NCI-H1417 treated with DMSO at 0.1 percent for 48 hours (cell line): ENCODE measurements at places on chromosomes 12 and 14.
A peak's percentile ranks its signal among the peaks of the same experiment; 100 is the strongest.

- no peak for DNase-seq
Observed at GRCh38 chr12:94338006-94338794, 121.5 kb downstream of the CEP83 start.

DNA sequence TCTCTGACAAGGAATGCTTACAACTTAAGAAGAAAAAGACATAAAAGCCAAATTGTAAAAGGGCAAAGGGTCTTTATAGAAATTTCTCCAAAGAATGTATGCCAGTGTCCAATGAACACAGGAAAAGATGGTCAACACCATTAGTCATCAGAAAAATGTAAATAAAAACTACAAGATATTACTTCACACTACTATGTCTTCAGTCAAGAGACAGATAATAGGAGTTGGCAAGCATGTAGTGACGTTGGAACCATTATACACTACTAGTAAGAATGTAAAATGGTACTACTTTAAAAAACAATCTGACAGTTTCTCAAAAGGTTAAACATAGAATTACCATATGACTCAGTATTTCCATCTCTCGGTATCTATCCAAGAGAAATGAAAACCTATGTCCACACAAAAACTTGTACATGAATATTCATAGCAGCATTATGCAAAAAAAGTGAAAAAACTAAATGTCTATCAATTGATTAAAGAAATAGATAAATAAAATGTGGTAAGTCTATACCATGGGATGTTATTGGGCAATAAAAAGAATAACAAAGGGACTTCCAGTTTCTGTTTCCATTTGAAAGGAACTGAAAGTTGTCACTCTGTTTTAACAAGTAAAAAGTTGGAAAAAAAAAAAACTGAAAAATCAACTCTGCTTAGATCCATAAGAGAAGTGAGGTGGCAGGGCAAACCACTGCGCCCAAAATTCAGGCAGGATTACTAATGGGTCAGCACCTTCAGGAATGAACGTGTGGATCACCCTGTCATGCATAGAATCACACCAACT is 69.8 kb downstream of the ALG10B start:
- DNase-seq = no peak

DNA sequence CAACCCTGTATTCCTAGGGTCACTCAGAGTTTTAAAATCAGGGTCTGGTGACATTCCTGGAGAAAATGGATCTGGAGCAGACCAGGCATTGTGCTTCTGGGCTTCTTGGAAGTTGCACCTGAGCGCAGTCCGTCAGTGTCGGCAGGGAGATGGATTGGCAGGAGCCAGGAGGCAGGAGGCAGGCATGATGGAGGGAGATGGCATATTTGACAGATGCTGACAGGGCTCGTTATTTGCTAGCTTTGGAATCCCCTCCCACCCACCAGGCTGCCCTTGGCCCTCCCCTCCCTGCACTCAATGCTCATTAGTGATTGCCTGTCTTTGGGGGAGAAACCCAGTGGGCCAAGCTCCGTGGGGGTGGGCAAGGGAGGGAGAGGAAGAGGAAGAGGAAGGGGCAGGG is 4.7 kb downstream of the CISTR start:
- no peak for DNase-seq

GRCh38 chr12:104372061-104372720 is 68.7 kb downstream of the EID3 start:
- no peak for DNase-seq

DNA sequence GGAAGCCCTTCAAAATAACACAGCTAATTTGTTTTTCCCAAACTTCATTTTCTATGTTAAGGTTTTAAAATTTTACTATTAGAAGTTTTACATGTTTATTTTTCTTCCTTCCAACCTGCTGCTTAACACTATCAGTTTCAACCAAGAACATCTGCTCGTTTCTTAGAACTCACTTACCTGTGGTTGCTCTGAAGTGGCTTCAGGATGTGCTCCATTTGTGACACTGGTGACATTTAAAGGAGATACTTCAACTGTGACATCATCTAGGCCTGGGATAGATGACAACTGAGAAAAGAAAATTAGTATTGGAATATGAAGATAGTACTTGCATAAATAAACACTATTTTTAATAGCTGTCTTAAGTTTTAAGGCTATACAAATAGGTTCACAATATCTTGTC is 17.9 kb downstream of the WASHC3 start:
- no peak for DNase-seq

- no peak for DNase-seq
Observed at GRCh38 chr14:102574281-102575159, 17.9 kb upstream of the RCOR1 start.

- DNase-seq = no peak
Observed at GRCh38 chr14:56482310-56482911, 97.2 kb upstream of the TMEM260 start.

DNA sequence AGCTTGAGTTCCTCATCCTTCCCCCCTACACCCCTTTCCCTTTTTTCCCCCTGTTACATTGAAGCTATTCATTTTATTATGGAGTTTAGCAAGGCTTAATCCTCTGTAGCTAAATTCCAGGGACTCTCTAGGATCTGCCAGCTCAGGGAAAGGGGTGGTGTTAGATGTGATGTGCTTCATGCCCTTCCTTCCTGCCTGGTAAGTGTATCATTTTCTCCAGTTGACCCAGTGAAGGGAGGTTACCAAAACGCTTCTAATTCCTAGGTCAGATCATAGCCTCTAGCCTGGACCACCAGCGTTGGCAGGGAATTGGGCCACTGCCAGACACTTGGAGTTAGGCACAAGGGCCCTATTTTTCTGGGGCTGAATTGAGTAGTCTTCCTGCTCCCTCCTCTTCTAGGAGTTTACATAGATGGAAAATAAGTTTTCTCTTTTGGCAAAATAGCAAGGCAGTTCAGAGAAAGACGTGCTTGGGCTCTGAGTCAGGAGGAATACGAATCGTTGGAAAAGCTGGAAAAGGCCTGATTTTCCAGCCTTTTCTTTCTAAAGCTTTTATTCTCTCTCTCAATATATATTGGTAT is 88.3 kb downstream of the NPAS3 start:
- DNase-seq = no peak

GRCh38 chr14:92551044-92551841 is 37.7 kb downstream of the RIN3 start:
- no peak for DNase-seq

DNA sequence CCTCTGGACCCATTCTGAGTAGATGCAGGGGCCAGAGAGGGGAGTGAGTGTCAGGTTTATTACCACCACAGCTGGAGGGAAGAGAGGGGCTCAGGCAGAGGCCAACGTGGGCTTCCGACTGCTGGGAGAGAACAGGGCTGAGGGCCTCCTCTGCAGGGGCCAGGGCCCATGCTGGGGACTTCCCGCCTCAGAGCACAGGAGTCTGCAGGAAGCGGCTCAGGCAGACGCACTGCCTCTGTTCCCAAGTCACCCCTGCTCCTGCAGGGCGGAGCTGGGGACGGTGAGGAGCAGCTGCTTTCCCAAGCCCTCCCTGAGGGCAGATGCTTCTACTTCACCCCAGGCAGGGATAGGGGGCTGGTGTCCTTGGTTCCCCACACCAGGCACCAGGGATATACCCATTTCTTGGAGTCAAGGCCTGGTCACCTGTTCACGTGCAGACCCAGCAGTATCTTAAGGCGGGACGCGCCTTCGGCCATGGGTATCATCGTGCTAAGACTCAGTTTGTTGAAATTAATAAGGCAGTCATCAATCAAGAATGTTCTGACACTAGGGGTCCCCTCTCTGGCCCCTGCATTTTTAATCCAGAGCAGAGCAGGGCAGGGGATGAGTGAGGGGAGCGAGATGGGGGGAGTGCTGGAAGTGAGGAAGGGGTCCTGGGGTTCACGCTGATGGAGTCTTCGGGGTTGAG is 100.0 kb downstream of the PIWIL1 start:
- DNase-seq = no peak

- no peak for DNase-seq
Observed at GRCh38 chr14:100755649-100756048, 29.0 kb downstream of the DLK1 start.

DNA sequence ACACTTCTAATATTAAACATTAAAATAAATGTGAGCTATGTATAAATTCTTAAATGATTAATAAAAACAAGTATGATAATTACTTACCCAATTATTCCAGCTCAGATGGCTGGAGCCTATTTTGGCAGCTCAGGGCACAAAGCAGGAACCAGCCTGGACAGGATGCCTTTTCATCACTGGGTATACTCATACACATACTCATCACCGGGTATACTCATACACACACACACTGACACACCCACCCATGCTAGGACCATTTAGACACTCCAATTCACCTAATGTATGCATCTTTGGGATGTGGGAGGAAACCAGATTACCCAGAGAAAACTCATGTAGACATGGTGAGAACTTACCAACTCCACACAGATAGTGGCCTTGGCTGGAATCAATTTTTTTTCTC is 57.9 kb upstream of the CNOT2 start:
- no peak for DNase-seq

- DNase-seq = no peak
Observed at GRCh38 chr12:49971141-49971540, 1.6 kb upstream of the AQP6 start.

GRCh38 chr14:101071493-101071906 is 168.0 kb upstream of the RTL1 start:
- no peak for DNase-seq

GRCh38 chr14:93153121-93153520 is 31.6 kb downstream of the MOAP1 start:
- no peak for DNase-seq

DNA sequence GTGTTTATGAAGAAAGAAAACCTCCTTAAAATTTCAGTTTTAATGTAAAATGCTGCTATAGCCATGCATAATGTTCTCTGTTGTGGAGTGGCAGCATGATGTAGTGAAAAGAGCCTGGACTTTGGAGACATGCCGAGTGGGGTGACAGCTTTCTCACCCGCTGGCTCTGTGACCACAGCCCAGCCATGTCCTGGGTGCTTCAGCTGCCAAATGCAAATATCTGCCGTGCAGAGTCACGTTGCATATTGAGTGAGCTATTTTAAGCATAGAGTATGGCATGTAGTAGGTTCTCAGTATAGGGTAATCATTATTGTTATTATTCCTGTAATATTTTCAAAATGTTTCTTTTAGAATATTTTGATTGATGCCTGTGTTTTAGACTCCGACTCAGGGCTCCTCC is 15.5 kb upstream of the TCTN2 start:
- DNase-seq = no peak

DNA sequence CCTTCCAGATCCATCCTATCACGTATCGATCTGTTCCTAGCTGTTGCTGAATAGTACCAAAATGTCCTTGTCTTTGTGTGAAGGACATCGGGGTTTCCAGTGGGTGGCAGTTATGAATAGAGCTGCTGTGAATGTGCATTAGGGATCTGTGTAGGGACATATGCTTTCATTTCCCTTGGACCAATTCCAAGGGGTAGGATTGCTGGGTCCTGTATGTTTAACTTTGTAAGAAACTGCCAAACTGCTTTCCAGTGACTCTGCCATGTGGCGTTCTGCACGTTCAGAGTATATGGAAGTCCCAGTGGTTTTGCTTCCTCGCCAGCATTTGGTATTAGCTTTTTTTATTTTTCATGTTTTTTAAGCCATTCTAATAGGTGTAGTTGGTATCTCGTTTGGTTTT is 28.6 kb downstream of the PACS2 start:
- no peak for DNase-seq

DNA sequence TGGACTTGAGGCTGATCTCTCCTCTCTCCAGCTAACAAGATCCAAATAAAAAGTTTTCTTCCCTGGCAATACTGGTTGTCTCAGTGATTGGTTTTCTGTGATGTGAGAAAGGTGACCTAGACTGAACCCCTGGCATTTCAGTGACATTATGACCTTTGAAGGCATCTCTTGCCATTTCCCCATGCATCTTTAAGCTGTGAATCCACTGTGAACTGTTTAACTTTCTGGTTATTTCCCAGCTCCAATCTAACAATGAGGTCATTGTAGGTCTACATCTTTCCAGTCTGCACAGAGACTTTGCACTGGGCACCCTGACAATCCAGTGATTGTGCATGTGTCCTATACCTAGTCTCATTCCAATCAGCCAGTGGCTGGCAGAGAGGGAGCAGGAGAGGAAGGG is 155.9 kb upstream of the NUDT4 start:
- DNase-seq = no peak

DNA sequence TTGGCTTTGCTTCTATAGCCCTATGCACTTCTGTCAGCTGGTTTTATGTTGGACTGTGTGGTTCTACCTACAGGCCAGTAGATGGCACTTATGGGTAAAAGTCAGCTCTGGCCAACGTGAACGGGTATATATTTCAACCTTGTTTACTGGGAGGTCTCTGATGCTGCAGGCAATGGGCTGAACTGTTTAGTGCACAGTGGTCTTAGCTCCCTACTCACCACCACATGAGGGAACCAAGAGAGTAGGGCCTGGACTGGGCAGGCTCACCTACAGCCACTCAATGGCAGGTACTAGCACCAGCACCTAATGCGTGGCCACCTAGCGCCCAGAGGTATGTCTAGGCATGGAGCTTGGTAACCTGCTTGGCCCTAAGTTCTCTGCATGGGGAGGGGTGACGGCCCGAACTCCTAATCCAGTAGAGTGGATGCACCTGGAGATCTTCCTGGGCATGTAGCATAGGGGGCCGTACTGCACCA is 481.8 kb downstream of the TMEM117 start:
- peak; percentile 10 for DNase-seq

DNA sequence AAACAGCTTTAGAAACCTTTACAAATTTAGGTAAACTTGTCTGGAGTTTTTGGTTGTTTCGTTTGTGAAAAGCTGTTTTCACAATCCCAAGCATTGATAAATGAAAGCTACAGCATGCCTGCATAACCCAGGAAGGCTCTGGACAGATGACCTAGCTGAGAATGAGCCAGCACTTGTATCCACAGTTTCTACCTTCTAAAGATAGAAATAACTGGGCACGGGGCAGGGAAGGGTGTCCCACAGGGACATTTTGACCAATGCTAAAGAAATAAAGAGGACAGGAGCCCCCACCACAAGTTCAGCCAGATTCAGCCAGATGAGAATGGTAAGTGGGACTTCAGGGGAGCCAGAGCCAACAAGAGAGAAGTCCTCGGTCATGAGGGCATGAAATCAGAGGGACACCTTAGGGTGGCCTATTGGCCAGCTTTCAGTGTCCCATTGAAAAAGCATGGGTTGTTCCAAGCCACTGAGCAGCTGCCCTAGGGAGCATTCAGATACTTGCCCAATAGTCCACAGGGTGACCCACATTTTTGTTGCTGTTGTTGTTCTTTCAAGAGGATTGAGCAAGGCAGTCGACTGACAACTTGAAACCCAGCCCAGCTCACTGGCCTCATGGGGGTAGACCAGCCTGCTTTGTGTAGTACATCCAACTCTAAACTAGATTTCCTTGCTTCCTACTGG is 140.3 kb upstream of the NUDT4 start:
- DNase-seq = no peak

GRCh38 chr12:95204141-95204866 is 13.0 kb downstream of the FGD6 start:
- no peak for DNase-seq

GRCh38 chr12:118398524-118398923 is 22.2 kb downstream of the SUDS3 start:
- DNase-seq = no peak

- no peak for DNase-seq
Observed at GRCh38 chr14:63854330-63854729, 1.5 kb downstream of the SYNE2 start.

GRCh38 chr12:129163461-129163860 is 310.2 kb downstream of the GLT1D1 start:
- no peak for DNase-seq
